NCI-H774 (cell line): ENCODE measurements at places on chromosomes 1 and 21.

DNA sequence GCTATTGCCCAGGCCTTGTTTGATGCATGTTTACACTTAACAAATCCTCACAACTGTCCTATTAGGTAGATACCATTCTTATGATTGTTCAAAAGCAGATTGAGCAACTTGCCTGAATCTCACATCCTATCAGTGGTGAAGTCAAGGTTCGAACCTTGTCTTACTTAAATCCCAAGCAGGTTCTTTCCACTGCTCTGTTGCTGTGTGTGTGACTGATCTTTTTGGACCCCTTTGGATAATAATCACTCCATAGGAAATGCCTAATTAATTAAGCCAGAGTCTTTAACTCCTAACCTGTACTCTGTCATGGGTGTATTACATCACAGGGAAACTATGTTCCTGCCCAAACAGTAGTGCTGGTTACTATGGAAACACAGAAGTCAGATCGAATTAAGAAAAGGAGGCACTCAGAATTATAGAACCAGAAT is 84.2 kb downstream of the SPATA46 start:
- no peak for DNase-seq

- no peak for DNase-seq
Measured at GRCh38 chr1:210978316-210978973, 155.5 kb downstream of the KCNH1 start.

DNA sequence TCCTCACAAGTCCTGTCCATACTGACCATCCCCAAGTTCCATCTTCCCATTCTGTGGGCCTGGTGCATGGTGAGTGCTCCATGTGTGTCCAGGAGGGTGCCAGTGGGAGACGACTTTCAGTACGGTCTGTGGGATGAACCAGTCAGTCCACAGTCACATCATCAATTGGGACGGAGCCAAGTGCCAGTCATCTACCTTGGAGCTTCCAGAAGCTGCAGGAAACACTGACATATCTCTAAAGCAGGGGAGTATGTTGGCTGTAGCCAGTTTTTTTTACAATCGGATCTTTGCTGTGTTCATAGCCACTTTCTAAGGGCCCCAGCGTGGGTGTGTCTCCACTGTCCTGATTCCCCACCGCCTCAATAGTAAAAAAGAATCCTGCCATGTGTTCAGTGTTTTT is 13.6 kb upstream of the TRIM17 start:
- no peak for DNase-seq

DNA sequence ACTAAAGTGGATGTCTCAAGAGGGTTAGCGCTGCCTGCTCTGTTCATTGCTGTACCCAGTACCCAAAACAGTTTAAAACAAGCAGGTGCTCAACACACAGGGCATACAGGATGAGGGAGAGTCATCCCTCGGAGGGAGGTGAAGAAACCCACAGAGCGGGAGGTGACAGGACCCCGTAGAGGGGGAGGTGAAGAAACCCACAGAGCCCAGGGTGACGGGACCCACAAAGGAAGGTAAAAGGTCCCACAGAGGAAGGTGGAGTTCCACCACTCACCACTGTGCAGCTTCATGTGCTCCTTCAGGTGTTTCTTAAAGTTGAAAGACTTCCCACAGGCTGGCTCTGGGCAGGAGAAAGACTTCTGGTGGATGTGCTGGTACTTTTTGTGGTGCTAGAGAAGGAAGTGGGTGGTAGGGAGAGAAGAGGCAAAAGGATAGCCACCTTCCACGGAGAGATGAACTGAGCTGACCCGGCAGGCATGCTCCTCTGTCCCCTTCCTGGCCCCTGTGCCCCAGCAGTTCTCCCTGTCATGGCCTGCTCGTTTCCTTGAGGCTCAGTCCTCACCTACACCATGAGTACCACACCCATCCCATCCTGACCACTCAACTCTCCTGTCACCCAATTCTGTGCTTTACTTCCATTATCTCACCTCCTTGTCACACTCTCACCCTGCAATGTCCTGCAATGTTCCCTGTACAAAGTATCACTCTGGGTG is 5.1 kb downstream of the ZNF692 start:
- no peak for DNase-seq

DNA sequence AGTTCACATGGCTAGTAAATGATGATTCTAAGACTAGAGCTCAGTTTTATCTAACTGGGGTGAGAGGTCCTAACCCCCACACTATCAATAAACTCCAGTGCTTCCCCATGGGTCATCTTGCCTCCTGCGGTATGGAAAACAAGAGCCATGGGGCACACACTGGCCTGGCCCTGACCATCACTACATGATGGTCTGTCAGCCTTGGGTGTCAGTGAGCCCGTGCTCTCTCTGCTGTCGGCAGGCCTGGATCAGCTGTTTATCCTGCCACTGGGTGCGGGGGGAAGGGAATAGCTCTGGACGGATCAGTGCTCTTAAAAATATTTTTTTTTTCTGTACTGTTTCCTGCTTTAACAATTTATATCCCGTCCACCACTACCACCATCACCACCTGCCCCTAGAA is 255.0 kb upstream of the ADGRL2 start:
- no peak for DNase-seq

GRCh38 chr1:3351449-3352298 is 102.8 kb upstream of the ARHGEF16 start:
- DNase-seq: no peak

- no peak for DNase-seq
Measured at GRCh38 chr1:101145449-101145820, 91.4 kb upstream of the S1PR1 start.

DNA sequence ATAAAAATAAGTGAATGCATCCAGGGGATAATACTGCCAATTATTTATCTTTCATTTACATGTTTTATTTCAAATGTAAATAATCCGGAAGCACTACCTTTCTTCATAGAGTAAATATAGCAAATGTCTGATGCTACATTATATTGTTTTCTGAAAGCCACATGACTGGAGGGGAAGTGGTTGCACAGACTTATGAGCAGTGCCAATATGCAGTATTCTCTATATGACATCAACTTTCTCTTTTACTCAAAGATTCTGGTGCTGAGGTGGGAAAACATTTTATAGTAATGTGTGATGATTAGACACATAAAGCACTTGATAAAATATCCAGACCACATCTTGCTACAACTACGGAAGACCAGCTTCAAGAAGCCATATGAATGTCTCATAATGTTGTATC is 314.7 kb downstream of the NEGR1 start:
- DNase-seq: no peak

DNA sequence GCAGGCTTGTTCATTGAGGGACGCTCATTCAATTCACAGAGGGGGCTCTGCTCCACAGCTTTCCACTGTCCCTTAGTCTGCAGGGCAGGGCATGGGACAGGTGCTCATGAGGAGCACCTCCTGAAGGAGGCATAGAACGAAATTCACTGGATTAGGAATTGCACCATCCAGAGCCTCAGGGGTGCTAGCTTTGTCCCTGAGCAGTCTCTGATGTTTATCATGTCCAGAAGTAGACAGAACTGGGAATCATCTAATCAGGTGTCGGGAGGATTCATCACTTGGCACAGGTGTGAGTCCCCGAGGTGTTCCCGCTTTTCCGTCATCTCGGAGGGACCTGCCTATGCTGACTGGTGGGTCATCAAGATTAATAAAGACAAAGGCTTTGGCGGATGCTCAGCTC is 321.4 kb downstream of the AJAP1 start:
- no peak for DNase-seq

DNA sequence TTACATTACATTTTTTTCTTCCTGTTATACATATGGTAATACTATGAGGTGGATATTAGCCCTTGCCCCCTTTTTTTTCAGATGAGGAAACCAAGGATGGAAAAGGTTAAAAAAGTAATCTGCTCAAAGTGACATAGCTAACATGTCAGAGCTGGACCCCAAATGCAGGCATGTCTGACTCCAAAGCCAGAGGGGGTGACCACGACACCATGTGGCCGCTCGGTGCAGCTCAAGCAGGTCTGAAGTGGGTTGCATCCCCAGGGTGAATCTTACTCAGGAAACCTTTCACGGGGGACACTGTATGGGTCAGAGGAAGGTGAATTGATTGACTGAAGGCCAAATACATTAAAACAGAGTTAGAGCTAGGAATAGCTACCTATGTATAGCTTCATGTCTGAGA is 34.8 kb downstream of the CD34 start:
- DNase-seq: no peak

DNA sequence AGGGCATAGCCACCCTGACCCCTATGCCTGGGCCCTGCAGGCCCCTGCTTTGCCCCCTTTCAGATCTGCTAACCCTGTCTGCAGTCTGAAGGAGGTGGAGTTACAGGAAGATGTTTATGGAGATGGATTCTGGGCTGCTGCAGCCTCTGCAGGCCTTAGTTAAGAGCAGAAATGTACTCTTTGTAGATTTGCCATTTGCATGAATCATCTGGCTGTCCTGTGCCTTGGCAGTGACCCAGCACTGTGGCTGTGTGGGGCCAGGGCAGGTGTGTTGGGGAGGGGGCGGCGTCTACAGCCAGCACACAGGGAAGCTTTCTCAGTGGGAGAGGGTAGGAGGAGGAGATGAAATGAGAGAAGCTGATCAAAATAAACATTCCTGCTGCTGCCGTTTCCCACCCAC is 867.3 kb downstream of the PLA2G4A start:
- DNase-seq: no peak

- DNase-seq: no peak
Measured at GRCh38 chr21:37128076-37128475, 55.0 kb downstream of the TTC3 start.

- DNase-seq: no peak
Measured at GRCh38 chr21:32256251-32256650, 22.6 kb downstream of the MIS18A start.

GRCh38 chr1:218171302-218171893 is 113.7 kb upstream of the RRP15 start:
- DNase-seq: peak; percentile 73

- no peak for DNase-seq
Measured at GRCh38 chr1:36523850-36524249, 41.1 kb upstream of the CSF3R start.

- no peak for DNase-seq
Measured at GRCh38 chr1:155457266-155457665, 105.3 kb downstream of the ASH1L start.

DNA sequence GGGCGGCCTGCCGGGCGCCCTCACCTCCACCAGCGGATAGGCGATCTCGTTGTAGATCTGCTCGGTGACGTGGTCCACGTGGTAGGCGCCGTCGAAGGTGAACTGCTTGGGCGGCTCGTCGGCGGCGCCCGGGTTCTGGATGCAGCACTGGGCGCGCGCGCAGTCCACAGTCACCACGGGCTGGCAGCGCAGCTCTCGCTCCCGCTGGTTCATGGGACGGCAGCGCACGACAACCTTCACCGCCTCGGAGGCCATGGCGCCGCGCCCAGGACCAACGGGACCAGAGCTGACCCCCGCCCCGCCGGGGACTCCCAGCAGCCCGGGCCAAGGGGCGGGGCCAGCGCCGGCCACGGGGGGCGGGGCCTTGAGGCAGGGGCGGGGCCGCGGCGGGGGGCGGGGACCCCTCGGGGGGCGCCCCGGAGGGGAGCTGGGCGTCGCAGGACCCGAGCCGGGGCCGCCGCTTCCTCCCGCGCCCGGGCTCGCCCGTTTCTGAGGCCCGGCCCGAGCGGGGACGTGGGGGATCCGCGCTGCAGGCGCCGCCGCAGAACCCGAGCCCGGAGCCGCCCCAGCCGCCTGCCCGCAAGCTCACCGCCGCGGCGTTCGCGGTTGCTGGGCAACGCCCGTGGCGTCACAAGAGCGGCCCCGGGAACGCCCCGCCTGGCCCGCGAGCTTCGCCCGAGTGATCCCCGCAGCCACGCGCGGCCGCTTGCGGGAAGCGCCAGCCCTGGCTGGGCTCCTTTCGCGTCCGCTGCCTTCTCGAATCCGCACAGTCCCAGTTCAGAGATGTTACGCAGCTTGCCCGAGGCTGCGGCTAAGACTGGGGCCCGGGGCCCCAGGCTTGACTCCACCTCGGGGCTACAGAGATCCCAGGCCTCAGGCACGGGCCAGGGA is at the start of gene KIF17:
TSS of gene KIF17 (minus strand) at position 556 of the 891 bp plus-strand sequence. CDS start at position 255, 301 bp downstream.
- peak; percentile 32 for DNase-seq

- no peak for DNase-seq
Measured at GRCh38 chr1:74340656-74341055, 105.5 kb downstream of the TNNI3K start.

GRCh38 chr1:102836991-102837390 is 271.3 kb downstream of the COL11A1 start:
- no peak for DNase-seq

- peak; percentile 4 for DNase-seq
Measured at GRCh38 chr1:241499910-241500309, 19.6 kb downstream of the FH start.
